Activated CD8-positive, alpha-beta T cell treated with anti-CD3 and anti-CD28 coated beads, Interleukin-2, amount 10 ng/mL, durations not matched to agents 7 days and 5 days (primary cell): ENCODE measurements at places on chromosomes 16 and 17.

- no peak for DNase-seq
Observed at GRCh38 chr17:73481676-73482075, 162.6 kb downstream of the SDK2 start.

- DNase-seq, result no peak
Observed at GRCh38 chr16:1539720-1540555, 6.5 kb downstream of the TMEM204 start.

DNA sequence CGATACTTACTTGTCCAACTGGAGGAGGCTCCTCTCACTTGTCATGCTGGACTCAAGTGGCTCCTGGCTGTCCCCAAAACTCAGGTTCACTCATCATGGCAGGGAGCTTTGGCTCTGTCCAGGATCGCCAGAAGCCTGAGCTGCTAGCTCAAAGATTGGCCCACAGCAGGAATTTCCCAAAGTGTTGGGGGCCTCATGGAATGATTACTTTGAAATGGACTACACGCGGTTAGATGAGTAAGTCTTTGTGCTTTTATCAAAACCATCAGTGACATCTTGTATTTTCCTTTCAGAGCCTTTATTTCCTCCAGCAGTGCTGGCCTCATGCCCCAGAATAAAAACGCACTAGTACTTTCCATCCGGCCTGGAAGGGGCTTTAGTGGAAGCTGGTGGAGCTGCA lies 29.2 kb upstream of the PHB1 start:
- no peak for DNase-seq

GRCh38 chr17:4540224-4540651 lies 14.9 kb downstream of the MYBBP1A start:
- no peak for DNase-seq

DNA sequence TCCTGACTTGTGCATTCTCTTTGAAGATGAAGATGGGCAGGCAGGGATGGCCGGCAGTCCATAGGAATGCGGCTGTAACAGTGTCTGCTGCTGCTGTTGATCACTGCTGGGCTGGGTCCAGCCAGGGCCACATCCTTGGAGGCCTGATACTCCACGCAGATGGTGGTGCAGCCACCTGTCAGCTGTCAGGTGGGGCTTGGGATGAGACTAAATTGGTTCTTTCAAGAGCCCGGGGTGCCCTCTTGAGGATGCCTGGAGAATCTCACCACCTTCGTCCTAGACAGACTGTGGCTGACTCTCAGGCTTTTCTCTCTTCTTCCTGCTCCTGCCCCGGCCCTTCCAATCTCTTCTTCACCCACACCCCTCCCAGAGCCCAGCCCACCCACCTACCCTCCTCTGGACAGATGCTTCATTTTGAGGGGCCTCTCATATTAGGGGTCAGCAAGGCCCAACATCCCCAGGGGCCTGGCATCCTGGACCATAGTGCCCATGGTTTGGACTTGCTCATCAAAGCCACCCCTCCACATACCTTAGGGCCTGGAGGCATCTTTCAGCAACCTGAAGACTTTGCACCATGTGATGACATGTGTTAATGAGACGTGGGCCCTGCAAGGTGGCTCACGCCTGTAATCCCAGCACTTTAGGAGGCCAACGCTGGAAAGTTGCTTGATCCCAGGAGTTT lies 19.1 kb downstream of the OSBPL7 start:
- DNase-seq, result peak; percentile 76
